Upper lobe of left lung (tissue), 6 donors: ENCODE measurements at places on chromosomes 7 and 10.

GRCh38 chr7:121752706-121753105 lies 120.3 kb upstream of the PTPRZ1 start:
- H3K36me3 ChIP-seq = no peaks in the 10 kb centered on the region
- no peaks in the 10 kb centered on the region for H3K4me1 ChIP-seq
- H3K4me3 ChIP-seq = no peak overlapping the region
- H3K27me3 ChIP-seq = no peaks in the 10 kb centered on the region
- no peak for DNase-seq

- DNase-seq = no peak
- no peak overlapping the region for H3K4me3 ChIP-seq
- H3K36me3 ChIP-seq = no peaks in the 10 kb centered on the region
These were observed 71.7 kb downstream of the CREB5 start for GRCh38 chr7:28483908-28484605.

- no peak overlapping the region for H3K4me3 ChIP-seq
- H3K27ac ChIP-seq = peak overlapping the region; percentile 88
- no peaks in the 10 kb centered on the region for H3K27me3 ChIP-seq
- H3K4me1 ChIP-seq = peaks cover 58% of the 10 kb centered on the region
- no peak for DNase-seq
- peaks cover 18% of the 10 kb centered on the region for H3K36me3 ChIP-seq
These were observed 48.4 kb downstream of the DAGLB start for GRCh38 chr7:6399351-6399750.

DNA sequence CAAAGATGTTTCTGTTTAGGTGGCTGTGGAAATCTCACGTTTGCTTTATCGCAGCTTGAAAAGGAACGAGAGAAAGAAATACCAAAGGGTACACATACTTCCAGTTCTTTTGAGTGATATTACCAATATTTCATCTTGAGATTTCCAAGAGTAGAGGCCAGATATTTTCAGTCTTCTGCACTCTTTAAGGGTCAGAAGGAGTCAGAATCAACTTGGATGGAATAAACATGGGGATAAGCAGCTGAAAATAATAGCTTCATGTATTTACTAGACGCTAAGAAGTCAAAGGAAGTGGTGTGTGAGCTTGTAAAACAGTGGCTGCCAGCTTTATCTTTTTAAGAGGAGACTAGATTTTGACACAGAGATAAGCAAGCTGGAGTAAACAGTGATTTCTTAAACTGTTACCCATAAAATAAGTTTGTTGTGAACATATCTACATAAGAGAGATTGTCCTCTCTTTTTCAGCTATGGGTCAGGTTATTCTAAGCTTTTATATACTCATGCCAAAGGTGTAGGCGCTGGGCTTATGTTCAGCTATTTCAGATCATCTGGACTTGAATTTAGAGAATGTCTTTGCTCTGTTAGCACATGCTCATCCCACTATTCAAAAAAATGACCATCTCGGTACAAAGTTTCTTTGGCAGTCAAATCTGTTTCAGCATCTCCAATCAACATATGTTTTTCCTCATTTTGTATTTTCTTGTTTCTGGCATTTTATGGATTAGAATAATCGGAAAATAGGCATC lies 170.8 kb upstream of the TCF7L2 start:
- H3K4me3 ChIP-seq = no peak overlapping the region
- H3K27me3 ChIP-seq = no peaks in the 10 kb centered on the region
- DNase-seq = no peak
- peaks cover 4% of the 10 kb centered on the region for H3K4me1 ChIP-seq
- no peaks in the 10 kb centered on the region for H3K36me3 ChIP-seq

DNA sequence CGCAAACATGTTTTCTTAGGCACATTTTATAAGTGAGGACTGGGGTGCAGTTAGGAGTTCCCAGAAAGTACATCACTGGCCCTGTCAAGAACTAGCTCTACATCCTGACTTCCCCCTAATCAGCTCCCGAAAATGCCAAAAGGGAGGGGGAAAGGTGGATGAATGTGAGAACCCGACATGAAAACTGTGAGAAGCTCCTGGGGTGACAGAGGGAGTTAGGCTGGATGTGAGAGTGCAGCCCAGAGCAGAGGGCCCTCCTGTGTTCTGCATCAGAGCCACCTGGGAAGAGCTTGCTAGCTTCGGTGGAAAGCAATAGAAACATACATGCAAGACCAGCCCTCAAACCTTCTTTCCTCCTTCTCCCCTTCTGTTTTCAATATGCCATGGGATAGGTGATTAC lies 30.5 kb upstream of the SEM1 start:
- no peak overlapping the region for H3K27ac ChIP-seq
- DNase-seq = no peak
- H3K36me3 ChIP-seq = no peaks in the 10 kb centered on the region
- no peak overlapping the region for H3K4me3 ChIP-seq

DNA sequence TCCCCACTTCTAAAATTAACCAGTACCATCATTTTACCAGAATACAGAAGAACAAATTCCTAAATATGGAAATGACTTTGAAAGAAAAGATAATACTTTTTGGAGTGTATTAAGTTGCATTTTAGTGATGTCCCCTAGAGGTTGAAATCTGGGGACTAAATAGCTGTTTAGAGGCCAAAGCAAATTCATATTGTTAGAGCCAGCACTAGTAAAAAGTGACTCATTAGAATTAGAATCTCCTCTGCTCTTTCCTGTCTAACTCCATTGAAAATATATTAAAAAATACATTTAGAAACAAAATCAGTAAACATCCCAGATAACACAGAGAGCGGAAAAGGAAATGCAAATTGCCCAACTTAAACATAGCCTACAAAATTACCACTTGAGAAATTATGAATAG lies 1189.6 kb upstream of the C7orf33 start:
- no peak for DNase-seq
- H3K27me3 ChIP-seq = no peaks in the 10 kb centered on the region
- no peaks in the 10 kb centered on the region for H3K36me3 ChIP-seq
- H3K4me1 ChIP-seq = no peaks in the 10 kb centered on the region
- H3K27ac ChIP-seq = no peak overlapping the region

- H3K27ac ChIP-seq = peak overlapping the region; percentile 61
- no peaks in the 10 kb centered on the region for H3K27me3 ChIP-seq
- no peak overlapping the region for H3K4me3 ChIP-seq
- DNase-seq = no peak
- H3K4me1 ChIP-seq = peaks cover 64% of the 10 kb centered on the region
These were observed 6.1 kb downstream of the CHST3 start for GRCh38 chr10:71970331-71970730.

- DNase-seq = no peak
- no peaks in the 10 kb centered on the region for H3K36me3 ChIP-seq
- H3K27me3 ChIP-seq = no peaks in the 10 kb centered on the region
- H3K27ac ChIP-seq = no peak overlapping the region
- peaks cover 6% of the 10 kb centered on the region for H3K4me1 ChIP-seq
These were observed 21.0 kb upstream of the CCDC71L start for GRCh38 chr7:106681815-106682495.

GRCh38 chr10:21368022-21368582 lies 157.4 kb downstream of the SKIDA1 start:
- H3K27ac ChIP-seq = no peak overlapping the region
- DNase-seq = no peak
- no peak overlapping the region for H3K4me3 ChIP-seq
- peaks cover 3% of the 10 kb centered on the region for H3K4me1 ChIP-seq

DNA sequence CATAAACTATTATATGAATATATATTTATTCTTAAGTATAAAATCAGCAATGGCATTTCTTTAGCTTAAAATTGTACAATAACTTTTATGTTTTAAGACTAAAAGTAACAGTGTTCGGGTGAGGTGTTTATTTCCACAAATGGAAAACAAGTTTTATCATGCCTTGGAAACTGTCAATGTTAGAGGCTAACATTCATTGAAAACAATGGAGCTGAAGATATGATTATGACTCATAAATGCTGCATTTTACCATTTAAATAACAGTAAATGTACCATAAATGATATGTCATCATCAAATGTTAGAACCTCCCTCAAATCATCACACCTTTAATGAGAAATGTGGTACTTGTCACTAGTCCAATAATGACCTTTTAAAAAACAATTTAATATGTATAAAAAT lies 897.3 kb downstream of the PCDH15 start:
- no peak for DNase-seq
- no peaks in the 10 kb centered on the region for H3K4me1 ChIP-seq
- no peak overlapping the region for H3K4me3 ChIP-seq
- H3K27me3 ChIP-seq = no peaks in the 10 kb centered on the region
- no peaks in the 10 kb centered on the region for H3K36me3 ChIP-seq
- no peak overlapping the region for H3K27ac ChIP-seq

DNA sequence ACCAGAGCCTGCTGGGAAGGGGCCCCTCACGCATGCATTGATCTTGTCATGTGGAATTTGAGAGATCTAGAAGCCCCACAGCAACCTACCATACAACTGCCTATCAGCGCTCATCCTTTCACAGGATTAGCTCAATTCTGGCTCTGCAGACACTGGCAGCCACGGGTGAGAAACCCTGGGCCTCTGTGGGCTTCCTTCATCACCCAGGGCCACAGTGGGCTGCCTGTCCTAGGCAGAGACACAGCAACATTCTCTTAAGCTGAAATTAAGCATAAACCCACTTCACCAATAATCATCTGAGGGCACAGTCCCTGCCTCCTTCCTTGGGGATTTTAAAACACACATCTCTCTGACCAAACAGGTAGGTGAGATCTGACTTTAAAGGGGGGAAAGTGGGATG lies 3.3 kb upstream of the PRSS2 start:
- no peaks in the 10 kb centered on the region for H3K27me3 ChIP-seq
- no peak for DNase-seq
- H3K4me3 ChIP-seq = no peak overlapping the region
- H3K27ac ChIP-seq = no peak overlapping the region
